ENCODE measurements at places on chromosomes 2 and 18. TPM values are rescaled to one million over a fixed set of nuclear protein-coding genes. Genes with fewer than 3 reads are reported as not detected.

RGPD4 gene
- 0.18 TPM for total RNA-seq

KCNIP3 gene
- 0.57 TPM for total RNA-seq

DNA sequence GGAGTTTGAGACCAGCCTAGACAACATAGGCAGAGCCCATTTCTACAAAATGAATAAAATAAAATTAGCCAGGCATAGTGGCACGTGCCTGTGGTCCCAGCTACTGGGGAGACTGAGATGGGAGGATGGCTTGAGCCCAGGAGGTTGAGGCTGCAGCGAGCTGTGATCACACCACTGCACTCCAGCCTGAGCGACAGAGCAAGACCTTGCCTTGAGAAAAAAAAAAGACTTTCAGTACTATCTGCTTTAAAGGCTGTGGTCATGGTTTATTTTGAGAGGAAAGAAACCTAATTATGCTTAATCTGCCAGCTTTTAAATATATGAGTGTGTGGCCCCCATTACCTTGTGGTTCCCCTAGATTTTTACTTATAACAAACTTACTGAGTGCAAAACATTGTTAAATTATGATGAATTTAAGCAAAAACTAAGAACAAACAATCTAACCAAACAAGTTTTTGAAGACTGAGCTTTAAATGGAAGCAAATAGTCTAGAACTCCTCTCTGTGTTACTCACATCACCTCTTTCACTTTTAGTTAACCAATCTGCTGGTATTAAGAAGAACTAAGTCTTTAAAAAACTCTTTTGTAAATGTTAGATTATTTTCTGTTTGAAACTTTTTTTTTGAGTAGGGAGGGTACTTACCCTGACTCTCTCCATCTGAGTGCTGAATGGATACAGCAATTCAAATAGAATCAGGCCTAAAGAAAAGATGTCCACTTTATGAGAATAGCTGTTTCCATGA, 65.4 kb downstream of the EIF2AK3 start:
- no peak for DNase-seq

DNA sequence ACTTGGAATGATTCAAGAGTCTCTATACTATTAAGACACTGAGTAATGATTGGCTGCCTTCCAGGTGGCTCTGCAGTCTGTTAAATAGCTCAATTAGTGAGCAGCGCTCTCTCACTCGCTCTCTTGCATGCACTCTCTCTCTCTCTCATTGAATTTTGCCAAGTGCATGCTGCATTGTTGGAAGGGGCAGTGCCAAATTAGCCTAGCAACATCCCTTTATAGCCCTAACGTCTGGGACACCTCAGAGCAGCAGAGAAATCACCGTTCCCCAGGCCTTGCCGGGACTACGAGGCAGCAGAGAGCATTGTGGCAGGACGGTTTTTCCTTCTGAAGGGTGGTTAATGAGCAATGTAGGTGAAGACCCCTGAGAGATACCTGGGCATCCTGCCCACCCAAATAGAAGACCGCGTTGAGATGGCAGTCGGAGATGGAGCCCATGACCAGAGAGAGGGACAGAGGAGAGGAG, 447.6 kb upstream of the POU3F3 start:
- no peak for DNase-seq
